Esophagus muscularis mucosa (tissue), 4 donors: ENCODE measurements at places on chromosomes 7 and 10. TPM values are rescaled to one million over a fixed set of nuclear protein-coding genes. Genes with fewer than 3 reads are reported as not detected.

- DNase-seq, result no peak
Observed at GRCh38 chr7:42740408-42740807, 171.5 kb downstream of the C7orf25 start.

DNA sequence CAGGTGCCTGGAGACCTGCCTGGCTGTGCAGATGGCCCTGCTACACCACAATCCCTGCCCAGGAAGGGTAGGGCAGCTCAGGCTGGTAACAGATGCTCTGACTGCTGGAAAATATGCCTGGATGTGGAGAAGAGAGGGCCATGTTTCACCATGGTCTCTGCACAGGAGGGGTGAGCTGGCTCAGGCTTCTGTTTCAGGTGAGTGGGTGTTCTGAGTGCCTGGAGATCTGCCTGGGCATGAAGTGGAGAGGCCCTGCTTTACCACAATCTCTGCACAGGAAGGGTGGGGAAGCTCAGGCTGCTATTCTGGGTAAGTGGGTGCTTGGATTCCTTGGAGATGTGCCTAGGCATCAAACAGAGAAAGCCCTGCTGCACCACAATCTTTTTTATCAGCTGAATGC, 350.1 kb downstream of the KIF20B start:
- no peak for DNase-seq

DNA sequence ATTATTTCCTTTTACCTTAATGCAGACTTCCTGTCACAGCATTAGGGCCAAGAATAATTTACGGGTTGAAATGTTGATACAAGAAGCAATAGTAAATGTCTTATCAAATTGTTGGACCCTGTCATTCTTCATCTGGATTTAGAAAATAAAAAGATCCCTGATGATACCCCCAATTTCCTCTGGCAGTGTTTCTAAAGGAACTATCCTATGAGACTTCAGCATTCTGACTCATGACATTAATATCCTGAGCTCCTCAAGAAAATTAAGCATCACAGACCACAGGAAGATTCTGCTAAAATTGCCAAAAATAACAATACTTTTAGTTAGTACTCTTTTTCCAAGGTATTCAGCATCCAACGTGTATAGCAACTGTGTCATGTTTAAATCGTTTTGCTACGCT, 490.5 kb upstream of the ANKRD30A start:
- DNase-seq, result no peak

DNA sequence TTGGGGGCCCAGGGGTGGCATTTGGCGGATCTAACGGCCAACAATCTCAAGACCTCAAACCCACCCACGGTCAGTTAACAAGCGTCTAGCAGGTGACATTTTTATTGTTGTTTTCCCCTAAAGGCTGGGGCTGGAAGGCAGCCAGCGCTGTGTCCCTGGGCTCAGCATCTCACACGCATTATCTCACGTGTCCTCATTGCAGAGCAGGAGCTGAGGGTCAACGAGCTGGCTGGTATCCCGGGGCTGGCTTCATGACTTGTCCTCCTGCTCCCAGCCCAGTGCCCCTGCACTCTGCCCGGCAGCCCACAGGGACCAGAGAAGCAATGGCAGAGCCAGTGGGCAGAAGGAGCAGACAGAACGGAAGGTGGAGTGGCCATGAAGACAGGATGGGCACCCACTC, 54.4 kb upstream of the TMEM273 start:
- peak; percentile 83 for DNase-seq

DNA sequence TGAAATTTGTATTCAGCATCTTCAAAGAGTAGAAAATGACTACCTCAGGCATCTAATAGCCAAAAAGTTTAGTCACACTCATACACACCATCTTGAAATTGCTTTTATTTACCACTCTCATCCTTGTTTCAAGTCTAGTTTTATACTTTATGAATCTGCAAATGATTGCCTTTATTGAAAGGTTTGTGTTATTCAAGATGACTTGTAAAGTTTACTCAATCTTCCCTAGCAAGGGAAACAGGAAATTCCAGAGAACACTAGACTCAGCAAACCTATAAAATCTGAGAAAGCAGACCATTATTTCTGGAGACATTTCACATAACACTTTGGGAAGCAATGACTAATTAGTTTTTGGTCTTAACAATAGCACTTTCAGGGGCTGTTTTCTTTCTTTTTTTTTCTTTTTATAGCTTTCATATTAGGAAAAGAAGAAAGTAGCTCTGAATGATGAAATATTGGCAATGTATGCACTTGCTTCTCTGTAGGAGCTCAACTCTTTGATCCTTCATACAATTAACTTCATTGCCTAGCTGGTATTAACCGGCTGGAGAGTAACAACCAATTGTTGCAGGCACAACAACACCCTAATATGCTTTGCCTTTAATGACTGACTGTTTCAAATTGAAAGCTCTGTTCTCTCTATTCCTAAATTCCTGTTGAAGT, 68.9 kb upstream of the HDAC9 start:
- no peak for DNase-seq

- DNase-seq, result no peak
Observed at GRCh38 chr10:114881417-114881816, 56.6 kb upstream of the TRUB1 start.

DNA sequence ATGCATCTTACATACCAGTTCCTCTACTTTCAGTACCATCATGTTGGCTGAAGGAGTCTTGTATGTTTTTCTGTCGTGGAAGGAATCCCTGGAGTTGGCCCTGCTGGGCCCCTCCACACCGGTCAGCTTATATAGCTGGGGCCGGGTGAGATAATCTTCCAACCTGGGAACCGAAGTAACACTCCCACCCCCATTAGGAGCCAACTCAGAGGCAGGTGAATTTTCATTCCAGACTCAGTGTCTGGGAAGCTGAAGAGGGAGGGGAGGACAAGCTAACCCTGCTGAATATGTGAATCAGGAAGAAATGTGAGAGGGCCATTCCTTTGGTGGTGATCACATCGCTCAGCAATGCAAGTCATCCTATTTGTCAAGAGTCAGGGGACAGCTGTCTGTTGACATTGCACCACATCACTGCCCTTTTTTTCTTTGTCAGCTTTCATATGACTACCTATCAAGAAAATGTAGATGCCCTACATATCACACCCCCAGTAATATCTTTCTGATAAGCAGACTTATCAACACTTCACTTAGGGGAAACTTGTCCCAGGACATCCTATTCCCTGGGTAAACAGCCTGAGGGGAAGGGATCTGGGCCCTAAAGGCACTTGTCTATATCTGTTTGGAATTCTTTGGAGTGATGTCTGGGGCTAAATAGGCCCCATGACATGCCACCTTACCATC, at the start of gene ANKRD1:
Gene ANKRD1, minus strand, starts transcription at position 102 of the 681 bp plus-strand sequence. Its CDS starts 60 bp downstream, at position 42.
- DNase-seq, result no peak

- peak; percentile 7 for DNase-seq
Observed at GRCh38 chr10:20299034-20299736, 483.0 kb downstream of the PLXDC2 start.

DNA sequence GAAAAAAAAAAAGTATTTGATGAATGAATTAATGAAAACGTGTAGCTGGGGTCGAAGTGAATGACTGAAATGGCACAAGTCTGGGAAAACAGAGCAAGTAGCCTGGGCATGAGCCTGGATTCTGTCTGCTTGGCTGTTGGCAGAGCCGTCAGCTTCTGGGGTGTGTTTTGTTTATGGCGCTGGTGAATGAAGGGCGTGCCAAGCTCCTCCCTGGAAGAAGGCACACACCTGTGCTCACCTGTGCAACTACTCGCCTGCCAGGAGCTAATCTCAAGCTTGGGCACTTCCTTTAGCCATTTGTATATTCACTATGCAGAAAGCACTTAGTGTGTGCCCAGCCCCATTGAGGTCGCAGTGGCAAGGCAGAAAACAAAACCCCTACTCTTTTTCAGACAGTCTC, 74.1 kb downstream of the GTF2IRD1 start:
- no peak for DNase-seq

DNA sequence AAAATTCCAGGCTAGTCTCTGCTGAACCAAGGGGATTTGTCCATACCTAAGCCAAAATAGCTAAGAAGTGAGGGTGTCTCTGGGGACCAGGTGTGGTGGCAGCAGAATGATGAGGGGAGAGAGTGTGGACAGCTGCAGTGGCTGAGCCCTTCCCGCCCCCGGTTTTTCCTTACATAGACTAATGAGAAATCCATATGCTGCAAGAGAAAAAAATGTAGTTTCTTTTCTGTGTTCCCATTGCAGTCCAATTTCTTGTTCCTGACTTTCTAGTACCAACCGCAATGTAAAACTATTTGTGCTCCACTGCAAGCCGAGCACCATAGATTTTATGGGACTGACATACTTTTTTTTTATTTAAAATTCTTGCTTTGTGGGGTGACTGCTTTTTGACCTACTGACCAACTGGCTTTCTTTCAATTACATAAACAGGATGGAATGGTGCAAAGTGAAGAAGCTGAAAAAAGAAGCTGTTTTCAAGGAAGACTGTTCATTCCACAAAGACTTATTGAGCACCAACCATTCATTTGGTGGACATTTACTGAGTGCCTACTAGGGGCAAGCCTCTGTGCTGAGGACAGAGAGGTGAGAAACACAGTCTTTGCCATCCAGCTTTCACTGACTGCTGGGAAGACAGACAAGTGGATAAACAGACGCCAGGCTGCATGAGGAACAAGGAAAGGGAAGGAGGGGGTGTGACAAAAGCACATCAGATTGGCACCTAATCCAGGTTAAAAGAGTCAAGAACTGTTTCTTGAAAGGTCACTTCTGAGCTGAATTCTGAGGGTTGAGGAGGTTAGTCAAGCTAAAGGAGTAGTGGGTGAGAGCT, 9.8 kb downstream of the CEP41 start:
- DNase-seq, result no peak

GRCh38 chr10:92699518-92700381, 10.0 kb downstream of the HHEX start:
- peak; percentile 91 for DNase-seq

DNA sequence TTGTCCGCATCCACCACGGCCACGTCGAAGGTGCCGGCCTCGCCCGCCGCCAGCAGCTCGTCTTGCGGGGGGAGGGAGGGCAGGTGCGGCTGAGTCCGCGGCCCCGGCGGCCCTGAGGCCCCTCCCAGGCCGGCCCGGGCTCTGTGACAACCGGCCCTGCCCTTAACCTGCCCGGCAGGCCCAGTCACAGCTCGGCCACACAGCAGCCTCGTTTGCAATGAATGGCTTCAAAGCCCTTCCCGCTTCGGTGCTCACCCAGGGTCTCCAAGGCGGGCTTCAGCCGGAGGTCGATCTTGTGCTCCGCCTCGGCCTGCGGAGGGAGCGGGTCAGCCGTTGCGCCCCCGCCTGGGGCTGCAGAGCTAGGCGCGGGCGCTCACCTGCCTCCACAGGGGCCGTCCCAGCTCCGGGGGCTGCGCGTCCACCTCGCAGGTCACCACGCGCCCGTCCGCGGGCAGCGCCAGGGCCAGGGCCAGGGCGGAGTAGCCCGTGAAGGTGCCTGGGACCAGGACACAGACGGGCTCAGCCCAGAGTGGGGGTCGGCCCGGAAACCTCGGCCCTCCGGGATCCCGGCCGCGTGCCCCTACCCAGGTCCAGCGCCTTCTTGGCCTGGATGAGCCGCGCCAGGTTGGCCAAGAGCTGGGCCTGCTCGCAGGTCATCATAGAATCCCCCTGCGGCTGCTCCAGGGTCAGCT, 928 bp downstream of the COMTD1 start:
- no peak for DNase-seq

DNA sequence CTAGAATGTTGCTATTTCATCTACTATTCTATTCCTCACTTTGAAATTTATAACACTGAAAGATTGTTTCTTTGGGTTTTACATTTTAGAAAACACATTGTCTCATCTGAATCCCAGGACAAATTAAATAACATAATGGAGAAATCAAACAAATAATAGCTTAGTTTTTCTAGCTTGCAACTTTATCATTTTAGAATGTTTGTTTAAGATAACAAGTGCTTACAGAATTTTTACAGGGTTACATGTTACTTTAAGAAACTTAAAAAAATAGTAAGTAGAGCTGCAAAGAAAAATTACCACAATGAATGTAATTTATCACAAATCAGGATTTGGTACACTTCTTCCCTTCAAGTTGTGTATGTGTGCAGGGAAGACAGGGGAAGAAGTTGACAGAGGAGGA, 11.3 kb downstream of the CAV2 start:
- no peak for DNase-seq

DNA sequence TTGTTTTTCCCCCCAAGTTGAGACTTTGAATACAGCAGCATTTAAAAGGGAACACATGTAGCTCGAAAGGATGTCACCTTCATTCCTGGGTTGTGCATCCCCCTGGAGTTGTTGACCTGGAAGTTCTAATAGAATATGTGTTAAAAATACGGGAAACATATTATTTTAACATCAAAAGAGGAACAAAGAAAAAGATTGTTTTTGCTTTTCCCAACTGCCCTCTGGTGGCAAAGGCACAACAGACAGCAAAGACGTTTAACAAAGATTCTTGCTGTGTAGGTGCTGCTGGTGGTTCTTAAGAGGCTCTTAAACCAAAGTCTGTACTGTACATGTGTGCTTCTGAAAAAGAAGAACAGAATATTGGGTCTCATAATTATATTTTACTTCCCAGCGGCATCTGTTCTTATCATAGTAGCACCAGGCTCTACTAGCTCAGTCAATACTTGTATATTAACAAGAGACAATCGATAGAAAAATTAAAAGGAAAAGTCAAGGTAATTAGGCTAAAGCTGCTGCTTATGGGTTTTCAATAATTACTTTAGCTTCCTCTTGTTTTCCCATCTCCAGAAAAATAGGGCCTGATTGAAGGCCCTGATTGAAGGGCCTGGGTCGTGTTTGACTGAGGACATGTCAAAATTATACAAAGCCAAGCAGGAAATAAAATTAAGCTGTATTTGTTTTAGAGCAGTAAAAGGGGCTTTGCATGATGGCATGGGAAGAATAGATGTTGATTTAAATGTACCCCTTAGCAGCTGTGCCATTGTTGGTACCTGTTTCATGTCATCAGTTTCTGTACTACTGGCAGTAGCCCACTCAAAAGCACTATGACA, 384.2 kb upstream of the LRGUK start:
- no peak for DNase-seq

GRCh38 chr10:61476529-61476928, 23.3 kb upstream of the TMEM26 start:
- DNase-seq, result no peak

- no peak for DNase-seq
Observed at GRCh38 chr7:100124301-100125230, 2.2 kb upstream of the MBLAC1 start.

GRCh38 chr7:108455998-108456677, at the start of gene NRCAM:
Gene NRCAM, minus strand, starts transcription at chr7:108456436. Its CDS starts 216,372 bp downstream, at chr7:108240064.
- no peak for DNase-seq

DNA sequence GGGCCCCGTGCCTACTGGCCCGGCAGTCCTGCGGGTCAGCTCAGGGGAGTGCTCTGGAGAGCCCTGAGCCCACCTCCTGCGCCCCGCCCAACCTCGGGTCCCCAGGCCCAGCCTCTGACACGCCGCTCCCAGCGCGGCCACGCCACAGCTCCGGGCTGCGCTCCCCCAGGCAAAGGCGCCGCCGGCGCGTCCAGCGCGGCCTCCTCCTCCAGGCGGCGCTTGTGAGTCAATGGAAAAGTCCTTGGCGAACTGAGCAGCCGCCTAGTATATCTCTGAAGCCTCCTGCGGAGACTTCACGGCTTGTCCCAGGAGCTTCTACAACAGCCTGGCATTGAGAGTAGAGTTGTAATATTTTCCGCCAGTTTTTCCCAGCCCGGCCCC, 29.5 kb upstream of the BMS1 start:
- DNase-seq, result no peak

CALD1 gene
- 3,140 TPM for total RNA-seq

GPR15LG gene
- total RNA-seq, result not detected

STOX1 gene
- 13.6 TPM for total RNA-seq

PAPSS2 gene
- 16.7 TPM for total RNA-seq

RBP4 gene
- 0.99 TPM for total RNA-seq

SH2D4B gene
- 0.42 TPM for total RNA-seq

CCDC3 gene
- total RNA-seq, result 23.7 TPM

CALHM3 gene
- total RNA-seq, result not detected

GIMAP4 gene
- 29.2 TPM for total RNA-seq

ANKRD22 gene
- not detected for total RNA-seq

CRYGN gene
- 0.17 TPM for total RNA-seq

ABCC2 gene
- total RNA-seq, result 0.52 TPM

CALML3 gene
- total RNA-seq, result not detected

CH25H gene
- 2.2 TPM for total RNA-seq
